ENCODE measurements at places on chromosomes 6 and 20.

- no peak for DNase-seq
These were observed 104.8 kb upstream of the MC3R start for GRCh38 chr20:56143759-56144158.

GRCh38 chr6:27748661-27749060 lies 163.5 kb downstream of the OR2B2 start:
- no peak for DNase-seq

GRCh38 chr6:36975231-36976006 lies 10.6 kb downstream of the MTCH1 start:
- DNase-seq, result no peak

GRCh38 chr6:4890627-4891026 lies 113.2 kb downstream of the RPP40 start:
- DNase-seq, result no peak

DNA sequence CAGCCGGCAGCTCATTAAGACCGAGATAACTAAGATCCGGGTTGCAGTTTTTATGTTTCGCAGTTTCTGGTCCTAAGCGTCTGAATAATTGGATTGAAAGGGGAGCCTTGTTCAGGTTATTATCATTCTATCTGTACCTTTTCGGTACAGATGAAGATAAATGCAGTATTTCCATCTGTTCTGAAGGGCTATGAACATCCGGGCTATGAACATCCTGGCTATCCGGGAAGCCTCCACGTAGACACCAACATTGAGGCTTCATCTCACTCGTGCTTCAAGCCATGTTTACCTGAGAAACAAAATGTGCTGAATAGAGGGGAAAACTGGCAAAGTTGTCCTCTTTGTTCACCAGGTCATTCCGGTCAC lies 399 bp upstream of the REPS1 start:
- DNase-seq, result no peak

DNA sequence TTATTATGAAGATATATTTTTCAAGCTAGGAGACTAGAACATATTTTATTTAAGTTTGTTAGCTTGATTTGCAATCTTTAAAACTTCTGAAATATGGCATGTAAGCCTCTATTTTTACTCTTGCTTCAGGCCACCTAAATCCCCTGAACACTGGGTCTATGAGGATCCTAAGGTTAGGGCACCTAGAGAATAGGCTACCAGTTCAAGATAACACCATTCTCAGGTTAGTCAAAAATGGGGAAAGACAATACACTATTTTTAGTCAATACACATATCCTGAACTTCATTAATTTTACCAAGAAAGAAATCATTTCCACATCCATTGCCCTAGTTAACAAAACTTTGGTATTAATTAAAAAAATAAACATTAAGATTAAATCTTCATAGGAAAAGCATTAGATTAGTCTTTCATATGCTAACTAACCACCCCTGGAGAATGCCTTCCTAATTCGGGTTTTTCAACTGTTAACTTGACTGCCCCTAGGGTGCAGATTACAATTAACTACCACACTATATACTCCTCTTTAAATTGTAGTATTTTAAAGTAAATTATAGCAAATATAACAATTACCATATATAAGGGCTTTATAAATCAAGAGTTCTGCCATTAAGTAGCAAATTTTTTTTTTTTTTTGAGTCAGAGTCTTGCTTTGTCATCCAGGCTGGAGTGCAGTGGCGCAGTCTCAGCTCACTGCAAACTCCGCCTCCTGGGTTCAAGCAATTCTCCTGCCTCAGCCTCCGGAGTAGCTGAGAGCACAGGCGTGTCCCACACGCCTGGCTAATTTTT lies 6.7 kb upstream of the HSF2 start:
- no peak for DNase-seq

DNA sequence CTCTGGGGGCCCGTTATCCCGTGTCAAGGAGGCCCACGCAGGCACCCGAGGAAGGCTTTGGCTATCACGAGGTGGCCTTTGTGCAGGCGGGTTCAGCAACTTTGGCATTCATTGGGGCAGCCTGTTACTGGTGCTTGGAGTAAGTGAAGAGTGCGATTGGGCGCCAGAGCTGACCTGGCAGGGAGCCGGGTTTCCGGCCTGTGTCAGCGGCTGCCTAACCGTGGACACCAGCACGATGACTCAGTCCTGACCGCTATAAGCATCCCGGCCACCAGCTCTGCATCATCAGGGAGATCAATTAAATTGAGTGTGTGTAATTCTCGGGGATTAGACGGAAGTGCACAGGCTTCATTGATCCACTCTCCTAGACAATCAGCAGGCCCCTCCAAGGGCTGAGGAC lies 45.9 kb downstream of the CDH4 start:
- peak; percentile 2 for DNase-seq

GRCh38 chr6:41255638-41256246 lies 27.6 kb downstream of the TREML4 start:
- no peak for DNase-seq

GRCh38 chr6:22372922-22373321 lies 76.1 kb upstream of the PRL start:
- DNase-seq, result no peak

DNA sequence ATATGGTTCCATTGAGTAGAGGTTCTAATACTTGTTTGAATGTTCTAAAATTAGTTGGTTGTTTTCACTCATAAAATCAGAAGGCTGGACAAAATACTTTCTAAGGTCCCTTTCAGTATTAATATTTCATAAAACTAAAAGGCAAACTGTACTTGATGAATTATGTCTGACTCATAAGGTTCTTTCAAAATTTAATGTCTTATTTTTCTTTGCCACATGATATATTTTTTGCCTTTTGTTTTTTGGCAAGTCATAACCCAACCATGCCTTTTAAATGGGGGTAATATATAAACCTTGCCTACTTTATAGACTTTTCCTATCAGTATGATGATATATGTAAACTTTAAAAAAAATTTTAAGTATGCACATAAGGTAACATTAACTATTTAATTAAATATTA lies 244.7 kb downstream of the PTPRK start:
- DNase-seq, result peak; percentile 27

GRCh38 chr6:19180348-19181072 lies 656.7 kb upstream of the ID4 start:
- no peak for DNase-seq

DNA sequence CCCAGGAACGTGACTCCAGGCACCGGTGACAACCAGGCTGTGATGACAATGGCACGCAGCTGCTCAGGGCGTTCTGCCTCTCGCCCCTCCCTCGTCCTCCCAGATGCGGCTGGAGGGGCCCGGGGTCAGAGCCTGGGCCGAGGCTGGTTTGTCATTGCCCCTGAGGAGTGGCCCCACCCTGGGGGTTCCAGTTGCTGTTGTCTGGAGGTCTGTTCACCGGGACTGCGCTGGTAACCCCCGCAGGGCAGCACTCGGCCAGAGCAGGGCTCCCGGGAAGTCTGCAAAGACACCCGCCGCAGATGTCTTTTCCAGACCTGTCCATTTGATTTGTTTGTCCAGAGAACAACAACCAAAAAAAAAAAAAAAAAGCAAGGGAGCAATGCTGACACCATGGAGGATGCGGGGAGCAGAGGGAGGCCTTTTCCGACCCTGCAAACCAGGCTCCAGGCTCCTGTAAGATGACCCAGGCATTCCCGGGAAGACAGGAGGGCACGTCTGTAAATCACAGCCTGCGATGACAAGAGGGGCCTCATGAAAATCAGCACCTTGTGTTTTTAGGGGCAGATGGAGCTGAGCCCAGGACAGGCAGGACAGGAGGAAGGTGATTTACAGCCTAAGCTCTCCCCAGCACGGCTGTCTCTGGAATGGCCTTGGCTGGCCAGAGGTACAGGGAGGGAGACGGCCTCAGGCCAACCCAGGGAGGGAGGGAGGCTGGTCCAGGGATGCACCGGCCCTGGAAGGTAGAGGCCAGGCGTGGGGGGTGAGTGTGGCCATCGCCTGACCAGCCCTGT lies 189.3 kb downstream of the ERMARD start:
- DNase-seq, result no peak

GRCh38 chr20:62924442-62925075 lies 1.7 kb downstream of the DIDO1 start:
- peak; percentile 93 for DNase-seq

DNA sequence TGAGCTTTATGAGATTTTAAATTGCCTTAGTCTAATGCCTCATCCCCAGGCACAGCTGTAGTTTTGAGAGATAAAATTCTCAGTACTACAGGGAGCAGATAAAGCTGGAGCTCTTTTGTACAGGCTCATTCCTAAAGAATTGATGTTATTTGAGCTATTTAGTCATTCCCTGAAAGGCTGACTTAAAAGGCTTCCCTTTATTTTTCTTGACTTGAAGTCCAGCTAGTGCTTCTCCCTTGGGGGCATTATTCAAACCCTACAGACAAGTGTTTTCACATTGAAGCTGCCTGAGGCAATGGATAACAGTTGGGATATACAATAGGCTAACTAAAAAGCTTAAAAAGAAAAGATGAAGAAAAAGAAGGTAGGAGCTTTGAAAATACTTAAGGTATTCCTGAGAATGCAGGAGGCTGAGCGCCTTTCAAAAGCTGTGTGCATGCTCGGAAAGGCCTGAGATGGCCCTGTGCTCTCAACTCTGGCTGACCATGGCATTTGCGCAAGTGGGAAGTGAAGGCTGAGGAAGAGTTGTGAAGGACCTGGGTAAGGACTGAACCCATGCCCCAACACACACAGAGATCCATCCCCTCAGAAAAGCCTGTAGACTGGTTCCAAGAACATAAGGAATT lies 315.1 kb downstream of the SMOC2 start:
- DNase-seq, result no peak

DNA sequence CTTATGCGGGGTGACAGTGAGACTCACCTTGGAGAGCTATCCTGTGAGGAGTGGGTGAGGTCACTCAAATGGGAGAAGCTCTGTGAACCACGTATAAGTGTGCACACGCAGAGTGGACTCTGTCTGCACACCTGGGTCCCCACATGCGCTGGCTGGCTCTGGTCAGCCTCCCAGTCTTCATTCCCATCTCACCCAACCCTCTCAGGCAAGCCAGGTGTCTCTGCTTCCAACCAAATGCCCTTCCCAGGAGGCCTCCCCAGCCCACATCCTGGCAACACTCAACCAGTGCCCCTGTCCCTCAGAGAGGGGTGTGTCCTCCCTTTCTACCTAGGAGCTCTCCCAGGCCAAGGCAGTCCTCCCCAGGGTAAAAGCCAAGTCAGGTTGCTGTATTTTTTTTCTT lies 8.0 kb upstream of the PI16 start:
- no peak for DNase-seq

DNA sequence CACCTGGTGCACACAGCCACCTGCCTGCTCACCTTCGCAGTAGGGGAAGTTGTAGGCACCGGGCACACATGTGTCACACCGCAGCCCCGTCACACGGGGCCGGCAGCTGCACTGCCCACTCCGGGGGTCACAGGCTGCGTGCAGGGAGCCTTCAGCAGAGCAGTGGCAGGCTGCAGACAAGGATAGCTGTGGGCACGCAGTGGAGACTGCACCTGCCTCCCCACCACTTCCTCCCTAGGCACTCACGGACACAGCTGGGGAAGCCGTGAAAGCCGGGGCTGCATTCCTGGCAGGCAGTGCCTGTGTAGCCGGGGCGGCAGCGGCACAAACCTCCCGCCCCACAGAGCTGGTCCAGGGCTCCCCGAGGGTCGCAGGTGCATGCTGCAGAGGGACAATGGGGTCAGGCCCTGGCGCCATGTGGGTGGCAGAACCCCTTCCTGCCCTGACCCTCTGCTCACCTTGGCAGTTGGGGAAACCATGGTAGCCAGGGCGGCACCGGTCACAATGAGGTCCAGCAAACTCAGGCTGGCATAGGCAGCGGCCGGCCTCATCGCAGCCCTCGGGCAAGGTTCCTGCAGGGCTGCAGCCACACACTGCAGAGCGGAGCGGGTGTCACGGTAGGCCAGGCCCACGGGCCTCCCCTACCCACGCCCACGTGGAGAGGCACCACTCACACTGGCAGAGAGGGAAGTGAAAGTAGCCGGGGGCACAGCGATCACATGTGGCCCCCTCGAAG lies 29.4 kb downstream of the LAMA5 start:
- DNase-seq, result no peak

DNA sequence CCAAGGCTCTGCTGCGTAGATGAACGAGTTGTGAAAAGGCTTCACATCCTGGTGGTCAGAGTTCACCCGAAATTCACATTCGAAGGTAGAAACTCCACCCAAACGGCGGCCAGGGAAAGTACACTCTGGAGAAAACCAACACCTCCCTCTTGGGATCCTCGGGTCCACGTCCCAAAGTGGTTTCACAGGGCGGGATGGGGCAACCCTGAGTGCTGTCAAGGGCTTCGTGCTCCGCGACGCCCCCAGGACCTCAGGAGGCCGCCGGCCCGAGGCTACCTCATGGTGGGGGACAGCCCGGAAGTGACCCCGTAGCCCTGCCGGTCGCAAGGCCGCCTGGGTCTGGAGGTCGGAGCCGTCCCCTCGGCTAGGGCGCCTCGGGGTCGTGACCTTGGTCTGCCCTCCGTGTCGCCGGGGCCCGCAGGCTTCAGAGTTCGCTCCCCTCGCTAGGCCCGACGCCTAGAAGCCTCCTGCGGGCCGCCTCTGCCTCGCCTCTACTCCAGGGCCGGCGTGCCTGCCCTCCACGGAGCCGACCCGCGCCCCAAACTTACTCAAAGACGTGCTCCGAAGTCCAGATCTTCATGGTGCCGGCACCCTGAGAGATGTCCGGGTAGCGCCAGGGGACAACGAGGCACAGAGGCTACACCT lies at the start of gene PRELID3B:
TSS of gene PRELID3B (minus strand) at position 636 of the 645 bp plus-strand sequence. CDS start at position 580, 56 bp downstream.
- DNase-seq, result peak; percentile 37

DNA sequence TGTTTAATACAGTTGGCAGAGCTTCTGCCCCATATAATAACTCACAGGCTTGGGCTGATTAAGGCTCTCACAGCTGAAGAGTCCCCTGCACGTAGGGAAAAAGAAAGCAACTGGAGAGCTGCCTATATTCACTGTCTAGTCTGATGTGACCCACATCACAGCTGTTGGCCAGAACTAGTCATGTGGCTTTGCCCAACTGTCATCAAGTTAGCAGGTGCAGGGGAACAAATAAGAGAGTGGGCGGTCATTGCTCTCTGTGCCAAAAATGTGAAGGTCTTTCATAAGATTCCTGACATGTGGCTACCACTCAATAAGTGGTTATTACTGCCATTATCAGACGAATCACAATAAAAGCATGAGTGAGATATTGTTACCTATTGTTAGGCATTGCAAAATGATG lies 665.2 kb downstream of the DOK5 start:
- no peak for DNase-seq

DNA sequence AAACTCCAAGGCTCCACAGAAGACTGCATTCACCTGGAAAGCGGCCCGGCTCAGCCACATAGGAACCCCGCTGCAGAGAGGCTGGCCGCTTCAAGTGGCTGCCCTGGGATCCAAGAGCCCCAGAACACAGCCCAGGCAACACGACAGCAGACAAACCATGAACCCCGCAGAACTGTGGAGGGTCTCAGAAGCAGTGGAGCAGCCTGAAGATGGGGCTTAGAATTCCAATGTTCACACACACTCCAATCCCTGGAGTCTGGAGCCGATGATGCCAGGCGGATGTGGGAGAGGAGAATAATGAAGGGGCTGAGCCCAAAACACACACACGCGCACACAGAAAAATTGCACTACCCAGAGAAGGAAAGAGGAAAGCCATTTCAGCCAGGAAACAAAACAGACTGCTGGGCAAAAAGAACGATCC lies 52.4 kb downstream of the NINL start:
- no peak for DNase-seq

GRCh38 chr6:14711056-14711703 lies 534.7 kb upstream of the JARID2 start:
- DNase-seq, result peak; percentile 90

Data from epithelial cell of esophagus (primary cell).